ENCODE measurements at places on chromosomes 1 and 21. TPM values are rescaled to one million over a fixed set of nuclear protein-coding genes. Genes with fewer than 3 reads are reported as not detected.

Gene HSF2BP
- 2.0 TPM for total RNA-seq

Gene KIF17
- 4.2 TPM for total RNA-seq

Gene SELL
- 5.1 TPM for total RNA-seq

Gene RBM11
- total RNA-seq = 6.0 TPM

Gene LEFTY2
- 0.44 TPM for total RNA-seq

Gene TUFT1
- 6.3 TPM for total RNA-seq

Gene GBP7
- not detected for total RNA-seq

Gene IGSF9
- 0.50 TPM for total RNA-seq

Gene NDUFS5
- 360 TPM for total RNA-seq

Gene HES3
- not detected for total RNA-seq

Gene KRTAP19-1
- total RNA-seq = not detected

Gene RIMKLA
- 18.2 TPM for total RNA-seq

GRCh38 chr1:5857011-5857410 is 135.2 kb downstream of the NPHP4 start:
- no peak for DNase-seq
- H3K36me3 ChIP-seq = peaks cover 55% of the 10 kb centered on the region
- peaks cover 16% of the 10 kb centered on the region for H3K4me1 ChIP-seq

GRCh38 chr1:101247404-101248287 is 10.8 kb downstream of the S1PR1 start:
- H3K27ac ChIP-seq = no peak overlapping the region
- no peaks in the 10 kb centered on the region for H3K27me3 ChIP-seq
- H3K4me1 ChIP-seq = no peaks in the 10 kb centered on the region

DNA sequence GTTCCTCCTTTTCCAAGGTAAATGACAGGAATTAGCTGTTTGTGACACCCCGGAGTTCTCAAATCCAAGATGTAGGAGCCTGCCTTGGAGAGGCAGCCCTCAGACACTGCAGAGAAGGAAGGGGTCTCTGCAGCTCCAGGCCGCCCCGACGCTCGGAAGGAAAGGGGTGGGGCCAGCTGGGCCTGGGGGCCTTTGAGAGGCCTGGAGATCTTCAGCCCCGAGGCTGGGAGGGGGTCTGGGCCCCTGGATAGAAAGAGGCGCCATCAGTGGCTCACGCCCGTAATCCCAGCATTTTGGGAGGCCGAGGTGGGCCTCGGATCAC is 1.1 kb upstream of the TNFRSF18 start:
- DNase-seq = no peak
- H3K4me1 ChIP-seq = peaks cover 21% of the 10 kb centered on the region
- H3K27me3 ChIP-seq = peaks cover 30% of the 10 kb centered on the region
- no peaks in the 10 kb centered on the region for H3K36me3 ChIP-seq
- no peak overlapping the region for H3K4me3 ChIP-seq
- no peak overlapping the region for H3K27ac ChIP-seq

DNA sequence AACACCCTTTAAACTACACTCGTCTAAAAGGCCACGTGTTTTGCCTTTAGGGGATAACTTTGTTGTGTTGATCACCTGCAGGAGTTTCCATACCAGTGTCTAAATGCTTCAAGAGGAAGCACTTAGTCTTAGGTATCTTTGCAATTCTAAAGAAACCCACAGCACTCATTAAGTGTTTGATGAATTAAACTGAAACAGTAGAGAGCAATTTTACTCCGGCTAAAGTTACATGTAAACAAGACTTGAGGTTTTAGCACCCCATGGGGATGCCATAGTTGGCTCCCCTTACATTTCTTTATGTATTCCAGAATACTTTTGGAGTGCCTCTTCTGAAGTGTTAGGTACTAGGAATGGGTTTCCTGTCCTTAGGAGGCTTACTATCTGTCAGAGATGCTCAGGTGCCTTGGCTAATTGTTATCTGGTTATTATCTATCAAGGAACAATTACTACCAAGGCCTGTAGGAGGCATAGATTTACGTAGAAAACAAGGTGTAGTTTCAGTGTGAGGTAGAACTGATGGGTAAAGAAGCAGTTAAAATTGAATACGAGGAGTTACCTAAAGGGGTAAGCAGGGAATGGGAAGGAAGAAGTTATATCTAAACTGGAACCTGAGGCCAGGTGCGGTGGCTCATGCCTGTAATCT is 176.8 kb upstream of the SAMSN1 start:
- DNase-seq = no peak
- H3K4me1 ChIP-seq = no peaks in the 10 kb centered on the region
- H3K27me3 ChIP-seq = no peaks in the 10 kb centered on the region
- H3K27ac ChIP-seq = no peak overlapping the region
- no peaks in the 10 kb centered on the region for H3K36me3 ChIP-seq
- H3K4me3 ChIP-seq = no peak overlapping the region

- no peak overlapping the region for H3K4me3 ChIP-seq
- H3K36me3 ChIP-seq = no peaks in the 10 kb centered on the region
- no peaks in the 10 kb centered on the region for H3K27me3 ChIP-seq
Observed at GRCh38 chr21:25062061-25062460, 545.2 kb downstream of the MRPL39 start.

- no peaks in the 10 kb centered on the region for H3K27me3 ChIP-seq
- H3K4me3 ChIP-seq = no peak overlapping the region
- H3K27ac ChIP-seq = no peak overlapping the region
- no peaks in the 10 kb centered on the region for H3K4me1 ChIP-seq
- no peak for DNase-seq
Observed at GRCh38 chr1:179385510-179385909, 19.7 kb downstream of the AXDND1 start.

DNA sequence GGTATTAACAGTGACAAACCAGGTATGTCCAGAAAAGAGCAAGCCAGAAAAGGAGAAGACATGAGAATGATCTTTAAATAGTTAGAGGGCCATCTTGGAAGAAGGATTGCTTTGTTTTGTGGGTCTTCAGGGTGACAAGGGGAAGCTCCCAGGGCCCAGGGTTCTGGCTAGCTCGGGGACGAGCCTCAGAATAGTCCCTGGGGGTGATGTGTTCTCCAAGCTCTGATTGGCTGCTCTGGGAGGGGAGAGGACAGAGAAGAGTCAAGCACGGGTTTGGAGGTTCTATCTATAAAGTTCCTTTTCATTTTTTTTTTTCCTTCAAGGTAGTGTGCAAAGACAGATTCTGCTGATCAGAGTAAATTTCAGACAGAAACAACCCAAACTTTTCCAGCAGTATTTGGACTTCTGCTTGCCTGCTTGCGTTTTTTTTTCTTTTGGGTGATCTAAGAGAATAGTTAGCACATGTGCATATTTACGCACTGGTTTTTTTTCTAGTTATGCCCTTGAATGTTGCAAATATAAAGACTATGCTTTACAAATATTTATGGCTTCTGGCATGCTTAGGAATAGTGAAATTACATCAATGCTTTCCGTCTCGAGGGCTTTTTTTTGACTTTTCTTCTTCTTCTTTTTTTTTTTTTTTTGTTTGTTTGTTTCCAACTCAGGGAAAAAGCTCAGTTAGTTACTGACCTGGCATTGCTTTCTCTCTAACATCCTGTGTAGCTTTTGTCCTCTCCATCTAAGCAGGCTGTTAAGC is 59.7 kb downstream of the ROR1 start:
- H3K27me3 ChIP-seq = no peaks in the 10 kb centered on the region
- H3K4me3 ChIP-seq = no peak overlapping the region
- no peaks in the 10 kb centered on the region for H3K36me3 ChIP-seq
- DNase-seq = no peak
- no peaks in the 10 kb centered on the region for H3K4me1 ChIP-seq

- H3K27ac ChIP-seq = no peak overlapping the region
- H3K36me3 ChIP-seq = no peaks in the 10 kb centered on the region
- DNase-seq = no peak
- no peak overlapping the region for H3K4me3 ChIP-seq
- H3K4me1 ChIP-seq = peaks cover 21% of the 10 kb centered on the region
- H3K27me3 ChIP-seq = peaks cover 65% of the 10 kb centered on the region
Observed at GRCh38 chr1:50974618-50974935, 4.5 kb downstream of the CDKN2C start.

DNA sequence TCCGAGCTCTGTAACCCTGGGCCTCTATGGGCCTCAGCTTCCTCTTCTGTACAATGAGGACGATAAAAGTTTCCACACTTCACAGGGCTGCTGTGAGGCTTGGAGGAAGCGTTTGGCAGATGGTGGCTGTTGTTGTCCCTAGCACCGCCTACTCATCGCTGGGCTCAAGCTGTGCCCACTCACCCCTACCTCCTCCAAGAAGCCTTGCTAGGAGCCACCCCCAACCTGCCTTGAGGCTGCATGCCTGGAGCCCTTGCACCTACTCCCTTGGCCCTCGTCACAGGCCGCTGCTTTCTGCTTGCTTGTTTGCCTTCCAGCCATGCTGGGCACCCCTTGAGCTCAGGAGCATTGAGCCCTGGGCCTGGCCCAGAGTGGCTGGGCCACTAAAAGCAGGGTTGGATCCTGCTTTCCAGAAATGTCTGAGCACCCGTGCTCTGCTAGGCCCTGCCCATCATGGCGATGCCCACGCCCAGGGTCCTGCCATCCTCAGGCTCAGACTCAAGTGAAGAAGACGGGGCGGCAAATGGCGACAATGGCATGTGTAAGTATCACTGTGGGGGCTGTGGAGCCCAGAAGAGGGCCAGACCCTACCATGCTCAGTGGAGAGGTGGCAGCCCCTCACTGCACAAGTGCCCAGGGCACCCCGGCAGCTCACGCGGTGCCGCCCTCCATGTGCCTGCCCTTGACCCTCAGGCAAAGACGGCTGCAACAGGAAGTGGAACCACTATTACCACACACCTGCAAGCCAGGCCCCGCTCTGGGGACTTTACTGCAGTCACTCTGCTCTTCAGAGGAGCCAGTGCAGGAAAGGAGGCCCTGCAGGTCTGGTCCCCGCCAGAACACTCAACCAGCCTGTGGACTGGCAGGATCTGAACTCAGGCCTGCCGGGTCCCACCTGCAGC is 9.5 kb downstream of the SH3BGRL3 start:
- H3K27ac ChIP-seq = no peak overlapping the region
- H3K4me3 ChIP-seq = no peak overlapping the region
- no peak for DNase-seq
- H3K4me1 ChIP-seq = peaks cover 21% of the 10 kb centered on the region
- H3K27me3 ChIP-seq = no peaks in the 10 kb centered on the region

GRCh38 chr1:236287757-236288619 is 6.2 kb upstream of the ERO1B start:
- H3K27ac ChIP-seq = no peak overlapping the region
- no peak for DNase-seq
- H3K4me3 ChIP-seq = no peak overlapping the region
- H3K4me1 ChIP-seq = no peaks in the 10 kb centered on the region

DNA sequence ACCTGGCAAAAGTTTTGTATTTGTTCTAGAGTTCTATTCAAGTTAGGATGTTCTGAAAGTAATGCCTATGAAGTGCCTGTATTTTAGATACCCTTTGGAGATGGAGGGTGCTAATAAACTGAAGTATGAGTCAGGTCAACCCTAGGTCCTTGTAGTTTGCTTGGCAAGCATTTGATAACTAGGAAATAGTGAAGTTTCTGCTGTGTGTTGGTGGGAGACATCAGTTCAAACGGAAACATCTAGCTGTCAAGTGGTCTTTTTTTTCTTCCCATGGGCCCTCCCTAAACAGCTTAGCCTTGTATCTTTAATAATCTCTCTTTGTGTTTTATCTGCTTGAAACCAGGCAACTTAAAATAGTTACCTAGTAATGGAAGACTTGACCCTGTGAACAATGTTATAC is 4.5 kb downstream of the MRPS6 start:
- no peaks in the 10 kb centered on the region for H3K36me3 ChIP-seq
- no peak for DNase-seq
- no peaks in the 10 kb centered on the region for H3K27me3 ChIP-seq
- no peak overlapping the region for H3K27ac ChIP-seq

- no peak overlapping the region for H3K4me3 ChIP-seq
- H3K4me1 ChIP-seq = no peaks in the 10 kb centered on the region
- no peak for DNase-seq
- H3K27me3 ChIP-seq = no peaks in the 10 kb centered on the region
Observed at GRCh38 chr1:117436513-117436912, 69.3 kb downstream of the MAN1A2 start.

DNA sequence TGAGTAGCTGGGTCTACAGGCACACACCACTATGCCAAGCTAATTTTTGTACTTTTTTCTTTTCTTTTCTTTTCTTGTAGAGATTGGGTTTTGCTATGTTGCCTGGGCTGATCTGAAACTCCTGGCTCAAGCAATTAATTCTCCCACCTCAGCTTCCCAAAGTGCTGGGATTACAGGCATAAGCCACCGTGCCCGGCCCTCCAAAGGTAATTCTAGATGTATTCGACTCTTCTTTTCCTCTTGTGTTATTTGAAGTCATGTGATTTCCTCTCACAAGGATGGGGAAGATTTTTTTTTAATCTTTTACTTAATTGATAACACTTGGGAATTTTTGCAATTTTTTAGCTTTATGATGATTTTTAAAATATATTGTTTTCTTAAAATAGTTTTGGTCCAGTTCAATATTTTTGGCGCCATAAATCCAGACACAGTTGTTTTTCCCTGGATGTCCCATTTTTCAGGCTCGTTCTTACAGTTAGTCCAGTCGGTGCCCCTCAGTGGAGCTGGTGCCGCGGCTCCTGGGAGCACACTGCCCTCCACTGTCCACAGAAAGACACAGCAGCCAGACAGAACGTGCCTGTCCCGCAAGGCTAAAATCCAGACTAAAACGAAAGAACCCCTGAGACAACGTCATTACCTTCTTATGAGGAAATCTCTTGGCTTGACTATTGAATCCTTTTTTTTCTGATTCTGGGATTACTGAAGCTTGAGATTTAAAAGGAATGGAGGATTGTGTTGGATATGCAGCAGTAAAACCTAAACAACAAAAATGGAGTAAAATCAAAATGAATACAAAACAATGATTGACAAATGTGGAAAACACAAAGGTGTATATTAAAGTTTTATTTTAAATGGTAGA is 22.4 kb downstream of the STPG1 start:
- peak overlapping the region; percentile 45 for H3K27ac ChIP-seq
- no peak overlapping the region for H3K4me3 ChIP-seq
- H3K27me3 ChIP-seq = no peaks in the 10 kb centered on the region

- no peaks in the 10 kb centered on the region for H3K4me1 ChIP-seq
- H3K27me3 ChIP-seq = no peaks in the 10 kb centered on the region
- H3K27ac ChIP-seq = no peak overlapping the region
- no peak overlapping the region for H3K4me3 ChIP-seq
- no peaks in the 10 kb centered on the region for H3K36me3 ChIP-seq
Observed at GRCh38 chr1:192488058-192488457, 87.5 kb upstream of the RGS1 start.

- peak; percentile 86 for DNase-seq
- peak overlapping the region; percentile 1 for H3K27ac ChIP-seq
- H3K4me1 ChIP-seq = no peaks in the 10 kb centered on the region
- H3K36me3 ChIP-seq = peaks cover 17% of the 10 kb centered on the region
- no peak overlapping the region for H3K4me3 ChIP-seq
- H3K27me3 ChIP-seq = no peaks in the 10 kb centered on the region
Observed at GRCh38 chr1:200780545-200781369, 42.1 kb downstream of the CAMSAP2 start.

Measured in spinal cord (tissue), 10 donors.